ENCODE measurements at places on chromosomes 7 and 10.

DNA sequence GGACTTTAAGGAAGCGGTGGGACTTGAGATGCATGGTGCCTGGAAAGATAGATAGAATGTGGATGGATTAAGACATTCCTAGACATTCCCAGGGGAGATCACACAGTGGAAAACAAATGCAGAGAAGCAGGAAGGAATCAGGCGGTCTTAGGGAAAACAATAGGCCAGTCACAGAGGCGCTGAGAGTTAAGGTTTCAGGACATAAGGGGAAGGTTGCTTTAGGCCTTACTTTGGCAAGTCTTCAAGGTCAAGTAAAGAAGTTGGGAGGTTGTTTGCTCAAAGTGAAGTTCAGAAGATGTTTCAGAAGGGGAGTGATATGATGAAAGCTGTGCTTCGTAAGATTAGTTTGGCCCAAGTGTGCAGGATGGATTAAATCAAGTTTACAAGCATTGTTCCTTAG is 109.4 kb downstream of the SUGCT start:
- DNase-seq, result no peak

- no peak for DNase-seq
These were observed 21.1 kb downstream of the NCAPG2 start for GRCh38 chr7:158683541-158683940.

DNA sequence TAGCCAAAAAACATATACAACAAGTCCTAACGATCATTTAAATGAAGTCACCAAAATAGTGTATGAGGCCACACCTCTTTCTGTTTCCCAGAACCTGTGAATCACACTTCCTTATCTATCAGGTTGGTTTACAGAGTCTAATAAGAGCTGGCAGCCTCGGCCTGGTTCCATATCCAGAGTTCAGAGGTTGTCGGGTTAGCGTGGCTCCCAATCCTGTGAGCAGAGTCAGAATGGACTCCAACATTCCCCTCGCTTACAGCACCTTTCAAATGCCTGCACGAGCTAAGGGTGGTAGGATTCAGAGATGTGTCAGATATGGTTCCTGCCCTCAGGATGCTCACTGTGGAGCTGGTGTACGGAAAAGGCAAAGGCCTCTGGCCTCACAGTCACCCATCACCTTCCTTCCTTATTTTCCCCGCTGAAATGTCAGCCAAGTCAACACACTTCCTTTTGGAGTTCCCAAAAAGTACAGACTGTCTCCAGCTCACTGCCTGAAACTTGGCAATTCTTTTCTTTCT is 6.0 kb downstream of the IL15RA start:
- DNase-seq, result no peak

DNA sequence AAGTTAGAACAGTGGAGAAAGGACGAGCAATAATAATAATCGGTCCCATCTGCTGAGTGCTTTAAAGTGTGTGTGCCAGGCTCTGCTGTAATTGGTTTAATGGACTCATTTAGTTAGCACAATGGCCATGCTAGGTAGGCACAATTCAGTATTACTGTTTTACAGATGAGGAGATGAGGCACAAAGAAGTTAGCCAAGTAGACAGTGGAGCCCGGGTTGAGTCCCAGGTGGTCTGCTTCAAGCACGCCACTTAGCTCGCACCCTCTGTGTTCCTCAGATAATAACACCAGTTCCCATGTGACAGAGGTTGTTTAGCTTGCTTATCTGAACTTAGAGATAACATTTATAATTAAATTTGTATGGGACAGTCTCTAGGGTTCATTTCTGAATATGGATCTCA is 101.6 kb upstream of the GJD4 start:
- DNase-seq, result no peak

DNA sequence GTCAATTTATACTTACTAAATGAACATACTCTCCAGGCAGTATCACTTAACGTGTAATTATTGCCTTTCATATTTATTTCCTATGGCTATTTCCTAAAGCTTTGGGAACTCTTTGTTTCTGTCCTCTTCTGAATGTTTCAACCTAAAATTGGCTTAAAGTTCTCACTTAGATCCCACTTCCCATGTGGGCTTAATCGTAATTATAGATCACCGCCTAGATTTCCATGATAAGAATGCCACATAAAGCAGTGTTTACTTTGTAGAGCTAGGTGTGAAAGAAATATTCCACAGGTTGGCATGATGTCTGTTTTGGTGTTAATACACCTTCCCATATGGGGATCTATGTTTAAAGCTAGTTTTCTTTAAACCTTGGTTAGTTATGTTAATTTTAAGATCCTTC is 1.5 kb downstream of the HDAC9 start:
- DNase-seq, result no peak

DNA sequence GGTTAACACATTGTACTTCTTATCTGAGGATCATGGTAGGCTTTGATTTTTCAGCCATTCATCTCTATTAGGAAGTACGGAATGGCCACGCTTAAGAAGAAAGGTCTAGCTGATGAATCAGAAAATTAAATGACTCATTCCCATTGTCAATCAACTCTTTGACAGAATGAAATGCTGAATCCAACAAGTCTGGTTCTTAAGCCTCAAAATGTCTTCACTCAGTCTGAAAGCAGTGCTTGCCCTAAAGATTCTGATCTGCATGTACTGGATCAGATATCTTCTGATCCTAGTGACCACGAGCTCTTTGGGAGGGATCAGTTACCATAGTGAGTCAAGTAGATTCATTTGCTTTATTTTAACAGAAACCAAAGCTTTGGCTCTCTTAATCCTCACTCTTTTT is 5.7 kb upstream of the CELF2 start:
- no peak for DNase-seq
